ENCODE measurements at places on chromosomes 12 and 14. TPM values are rescaled to one million over a fixed set of nuclear protein-coding genes. Genes with fewer than 3 reads are reported as not detected.

The CD163L1 gene
- total RNA-seq, result not detected

The JAG2 gene
- 10.5 TPM for total RNA-seq

The PLXNC1 gene
- total RNA-seq, result 3.1 TPM

The MYF6 gene
- not detected for total RNA-seq

The CATSPERB gene
- total RNA-seq, result 0.50 TPM

The CMA1 gene
- not detected for total RNA-seq

The AKAP6 gene
- 3.3 TPM for total RNA-seq

The FLRT2 gene
- total RNA-seq, result not detected

The GYS2 gene
- total RNA-seq, result not detected

The ANKRD33 gene
- total RNA-seq, result not detected

The RNASE3 gene
- not detected for total RNA-seq

The RPL10L gene
- total RNA-seq, result not detected

The RPGRIP1 gene
- total RNA-seq, result not detected

The LRRC43 gene
- total RNA-seq, result 0.47 TPM
